ENCODE measurements at places on chromosomes 12 and 14.

GRCh38 chr14:104451474-104451873, 128.1 kb upstream of the C14orf180 start:
- DNase-seq = no peak

DNA sequence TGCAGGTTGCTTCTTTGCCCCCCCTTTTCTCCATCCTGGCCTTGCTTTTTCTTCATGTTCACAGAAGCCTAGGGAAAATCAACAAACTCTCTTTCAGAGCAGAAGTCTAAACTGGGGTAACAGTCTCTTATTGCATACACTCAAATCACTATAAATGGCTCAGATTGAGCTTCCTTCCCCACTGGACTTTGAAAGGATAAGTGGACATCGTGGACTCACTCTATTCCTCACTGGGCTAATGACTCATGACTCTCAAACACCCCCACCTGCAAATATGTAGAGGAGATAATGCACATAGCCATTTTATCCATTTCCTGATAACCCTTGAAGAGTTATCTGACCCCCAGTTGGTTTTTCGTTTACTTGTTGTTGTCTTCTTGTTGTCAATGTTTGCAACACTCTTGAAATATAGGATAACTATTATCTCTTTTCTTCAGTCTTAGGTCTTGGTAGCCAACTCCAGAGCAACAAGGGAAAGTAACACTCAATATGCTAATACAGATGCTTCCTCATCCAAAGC, 221.3 kb downstream of the PIK3C2G start:
- DNase-seq = no peak

DNA sequence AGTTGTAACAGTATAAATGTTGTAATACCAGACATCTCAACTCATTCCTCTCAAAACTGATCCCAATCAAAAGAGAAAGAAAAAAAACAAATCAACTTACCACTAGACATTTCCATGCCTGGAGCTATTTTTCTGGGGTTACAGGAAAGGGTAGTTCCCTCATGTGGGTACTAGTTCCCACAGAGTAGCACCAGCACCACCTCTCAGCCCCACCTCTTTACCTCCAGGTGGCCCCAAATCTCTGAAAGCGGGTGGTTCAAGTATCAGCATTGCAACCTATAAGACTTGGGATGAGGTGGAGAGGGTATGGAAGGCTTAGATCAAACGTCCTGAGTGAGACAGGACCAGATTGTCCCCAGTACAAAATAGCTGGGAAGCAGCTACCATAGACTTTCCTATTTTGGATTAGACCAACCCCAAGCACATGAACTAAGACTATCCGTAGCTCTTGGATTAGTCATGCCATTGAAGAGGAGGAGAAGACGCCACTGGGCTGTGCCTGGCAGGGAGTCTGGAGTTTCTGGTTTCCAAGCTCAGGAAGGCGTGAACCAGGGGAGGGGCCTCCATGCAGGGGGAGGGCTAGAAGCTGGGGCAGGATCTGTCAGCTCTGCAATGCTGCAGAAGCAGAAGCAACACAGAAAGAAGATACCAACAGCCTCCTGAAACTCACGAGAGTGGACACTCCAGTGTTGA, at the start of gene SLC39A2:
SLC39A2 (plus strand) TSS at position 620 of the 693 bp plus-strand sequence. CDS start 154 bp downstream, outside the sequence.
- DNase-seq = no peak

DNA sequence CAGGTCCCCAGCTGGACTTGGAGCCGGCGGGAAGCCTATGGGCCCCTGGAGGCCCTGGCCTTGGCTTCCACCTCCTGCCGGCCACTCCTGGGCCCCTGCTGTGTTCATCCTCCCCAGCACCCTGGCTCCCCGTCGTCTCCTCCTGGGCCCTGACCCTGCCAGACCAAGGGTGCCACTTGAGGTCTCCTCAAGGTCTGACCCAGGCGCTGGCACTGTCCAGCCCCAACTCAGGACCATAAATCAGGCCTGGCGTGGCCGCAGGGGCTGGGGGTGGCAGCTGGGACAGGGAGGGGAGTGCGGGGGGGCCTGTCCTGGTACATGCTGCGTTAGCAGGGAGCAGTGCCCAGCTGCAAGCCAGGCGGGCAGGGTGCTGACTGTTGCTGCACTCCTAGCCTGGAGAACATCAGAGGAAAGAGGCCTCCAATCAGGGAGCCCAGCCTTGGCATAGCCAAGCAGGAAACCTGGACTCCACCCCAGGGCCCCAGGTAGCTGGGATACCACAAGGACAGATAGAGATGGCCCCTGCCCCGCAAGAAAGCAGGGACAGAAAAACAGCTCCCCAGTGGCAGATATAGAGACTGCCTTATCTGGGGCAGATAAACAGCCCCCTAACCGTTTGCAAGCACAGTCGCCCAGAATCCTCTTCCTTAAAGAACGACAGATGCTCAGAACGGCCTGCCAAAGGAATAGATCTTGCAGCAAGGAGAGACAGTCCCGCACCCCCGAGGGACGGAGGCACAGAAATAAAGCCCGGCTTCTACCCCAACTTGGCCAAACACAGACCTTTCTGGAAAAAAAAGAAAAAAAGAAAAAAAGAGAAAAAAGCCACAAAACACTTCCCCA, 6.5 kb upstream of the ATG101 start:
- DNase-seq = no peak

DNA sequence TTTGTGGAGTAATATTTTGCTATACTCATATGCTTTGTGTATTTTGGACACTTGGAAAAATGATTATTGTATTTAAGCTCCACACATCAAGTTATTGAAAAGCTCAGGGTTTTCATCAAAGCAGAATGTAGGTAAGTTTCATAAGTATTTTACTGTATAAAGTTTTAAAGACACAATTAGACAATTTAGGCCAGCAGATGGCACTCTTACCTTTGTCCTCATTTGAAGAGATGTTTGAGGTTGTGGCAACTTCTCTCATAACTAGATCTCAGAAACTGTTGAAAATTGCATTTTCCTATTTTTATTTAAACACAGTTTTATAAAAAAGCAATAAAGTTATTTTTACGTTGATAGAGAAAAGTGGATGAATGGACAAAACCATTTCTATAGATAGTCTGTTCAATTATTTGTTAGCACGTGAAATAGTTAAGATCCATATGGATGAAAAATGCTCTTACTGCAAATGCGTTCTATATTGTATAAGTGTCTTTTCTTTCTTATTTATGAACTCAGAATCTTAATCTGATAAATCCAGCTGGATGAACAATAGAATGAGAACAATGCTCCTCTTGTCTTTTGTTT, 300.0 kb downstream of the AEBP2 start:
- DNase-seq = peak; percentile 88

DNA sequence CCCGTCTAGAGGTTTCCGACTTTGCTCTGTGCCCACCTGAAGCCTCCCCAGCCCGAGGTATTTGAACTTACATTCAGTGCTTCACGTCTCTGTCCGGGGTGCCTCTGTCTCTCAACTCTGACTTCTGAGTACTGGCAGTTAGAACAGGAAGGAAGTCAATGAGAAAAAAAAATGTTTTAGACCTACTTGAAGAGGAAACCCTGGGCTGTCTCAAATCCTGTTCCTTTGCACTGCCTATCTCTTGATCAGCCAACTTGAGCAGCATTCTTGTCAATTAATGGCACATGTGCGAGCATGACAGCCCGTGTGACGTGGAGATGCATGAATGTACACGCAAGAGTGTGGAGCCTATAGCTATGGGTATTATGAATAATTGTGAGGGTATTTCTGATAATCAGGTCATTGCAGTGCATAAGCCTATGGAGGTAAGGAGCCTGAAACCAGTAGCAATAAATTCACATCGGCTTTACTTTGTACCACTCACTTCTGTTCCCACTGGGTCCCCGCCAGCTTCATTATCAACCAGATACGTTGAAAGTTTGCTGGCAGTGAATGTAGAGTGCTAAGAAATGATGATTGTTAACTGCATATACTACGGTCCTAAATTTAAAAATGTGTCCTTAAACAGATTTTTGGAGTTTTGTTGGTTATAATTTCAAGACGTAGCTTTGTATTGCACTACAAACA, at the start of gene ARHGDIB:
ARHGDIB (minus strand) TSS at position 136 of the 687 bp plus-strand sequence. CDS start 10,889 bp downstream, outside the sequence.
- DNase-seq = peak; percentile 78

- DNase-seq = no peak
Observed at GRCh38 chr12:6582196-6582595, 14.1 kb upstream of the NOP2 start.

DNA sequence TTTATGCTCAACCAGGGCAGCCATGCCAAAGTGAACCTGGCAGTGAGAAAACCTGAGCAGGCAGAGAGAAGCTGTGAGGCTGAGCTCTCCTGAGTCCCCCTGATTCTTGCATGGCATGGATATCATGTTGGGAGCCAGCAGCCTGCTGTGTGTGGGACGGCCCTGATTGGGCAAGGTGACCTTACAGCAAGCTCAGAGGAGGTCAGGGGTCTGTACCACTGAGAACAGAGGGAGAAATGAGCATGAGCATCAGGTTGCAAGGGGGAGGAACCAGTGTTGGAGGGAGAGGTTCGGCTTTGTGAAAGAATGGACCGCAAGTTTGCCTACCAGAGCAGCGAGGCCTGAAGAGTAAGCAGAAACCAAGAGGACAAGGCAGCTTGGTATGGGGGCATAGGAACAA, 59.1 kb upstream of the PTGR2 start:
- no peak for DNase-seq

DNA sequence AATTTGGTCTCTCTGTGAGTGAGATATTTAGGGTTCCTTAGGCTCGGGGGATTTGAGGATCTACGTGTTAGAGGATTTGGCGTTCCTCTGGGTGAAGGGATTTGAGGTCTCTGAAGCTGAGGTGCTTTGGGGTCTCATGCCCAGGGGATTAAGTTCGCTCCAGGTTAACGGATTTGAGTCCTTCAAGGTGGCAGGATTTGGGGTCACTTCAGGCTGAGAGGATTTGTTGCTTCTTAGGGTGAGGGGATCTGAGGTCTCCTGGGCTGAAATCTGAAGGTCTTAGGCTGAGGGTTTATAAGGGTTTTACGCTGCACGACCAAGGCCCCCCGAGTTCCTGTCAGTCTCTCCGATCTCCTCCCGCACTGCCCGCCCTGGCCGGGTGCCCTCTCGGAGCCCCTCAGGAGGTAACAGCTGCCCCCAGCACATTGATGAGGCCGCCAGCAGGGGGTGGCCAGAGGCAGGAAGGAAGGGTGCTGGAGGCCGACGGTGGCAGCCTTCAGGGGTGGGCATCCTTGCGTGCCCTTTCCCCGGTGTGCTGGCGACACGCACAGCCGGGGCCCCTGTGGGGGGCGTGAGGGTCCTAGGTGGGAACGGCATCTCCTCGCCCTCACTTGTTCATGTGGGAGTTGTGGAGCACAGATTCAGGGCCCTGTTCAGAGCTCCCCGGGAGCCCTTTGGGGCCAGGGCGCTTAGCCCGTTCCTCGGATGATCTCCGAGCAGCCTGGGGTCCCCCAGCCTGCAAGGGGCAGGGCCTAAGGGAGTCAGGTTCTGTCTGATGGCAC, 14.3 kb downstream of the CEP170B start:
- no peak for DNase-seq

GRCh38 chr14:102927878-102928411, 5.5 kb downstream of the AMN start:
- DNase-seq = no peak

- DNase-seq = no peak
Observed at GRCh38 chr14:67955261-67955660, 135.7 kb downstream of the RAD51B start.

- DNase-seq = no peak
Observed at GRCh38 chr14:76810953-76811400, 1.7 kb downstream of the ANGEL1 start.
